ENCODE measurements at places on chromosomes 3 and 15.

DNA sequence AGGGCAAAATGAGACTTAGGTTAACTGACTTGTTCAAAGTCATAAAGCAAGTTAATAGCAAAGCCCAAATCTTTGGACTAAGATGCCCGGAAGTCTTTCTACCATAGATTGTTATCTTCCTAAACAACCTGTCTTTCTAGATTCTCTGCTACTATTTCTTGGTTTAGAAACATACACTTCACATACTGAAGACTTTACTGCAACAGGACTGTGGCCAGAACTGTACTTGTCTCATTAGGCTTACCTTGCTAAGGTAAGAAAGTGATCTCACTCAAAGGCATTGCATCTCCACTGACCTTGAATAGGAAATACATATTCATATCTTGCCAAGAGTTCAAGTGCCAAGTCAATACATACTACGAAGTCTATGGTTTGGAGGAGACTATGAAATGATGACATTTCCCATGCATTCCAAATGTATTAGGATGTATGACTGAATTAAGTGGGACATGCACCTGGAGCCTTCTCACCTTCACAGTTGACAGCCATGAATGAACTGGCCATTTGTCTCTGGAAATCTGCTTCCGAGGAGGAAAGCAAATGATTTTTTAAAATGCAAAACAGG lies 5.0 kb downstream of the ZDHHC3 start:
- no peaks in the 10 kb centered on the region for H3K27me3 ChIP-seq
- H3K36me3 ChIP-seq, result no peaks in the 10 kb centered on the region
- DNase-seq, result no peak
- peaks cover 5% of the 10 kb centered on the region for H3K4me1 ChIP-seq
- no peak overlapping the region for H3K4me3 ChIP-seq
- H3K27ac ChIP-seq, result no peak overlapping the region

DNA sequence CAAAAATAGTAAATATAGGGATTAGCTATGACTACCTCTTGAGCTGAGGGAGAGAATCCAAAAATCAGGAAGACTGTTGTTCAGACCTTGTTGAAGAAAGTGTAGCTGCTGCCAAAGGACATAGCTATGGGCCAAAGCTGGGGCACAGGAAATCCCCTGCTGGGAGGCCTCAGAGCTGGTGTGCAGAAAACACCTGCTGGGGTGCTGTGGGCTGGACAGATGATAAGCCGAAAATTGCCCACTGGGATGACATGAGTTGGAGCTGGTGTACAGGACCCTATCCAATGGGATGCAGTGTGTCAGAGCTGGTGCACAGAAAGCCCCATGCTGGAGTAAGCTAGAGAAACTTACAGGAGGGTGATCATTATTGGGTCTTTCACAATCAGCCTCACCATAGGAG lies 121.9 kb downstream of the NEO1 start:
- H3K4me1 ChIP-seq, result peaks cover 7% of the 10 kb centered on the region
- H3K27ac ChIP-seq, result no peak overlapping the region
- DNase-seq, result no peak
- H3K4me3 ChIP-seq, result no peak overlapping the region
- peaks cover 8% of the 10 kb centered on the region for H3K36me3 ChIP-seq

DNA sequence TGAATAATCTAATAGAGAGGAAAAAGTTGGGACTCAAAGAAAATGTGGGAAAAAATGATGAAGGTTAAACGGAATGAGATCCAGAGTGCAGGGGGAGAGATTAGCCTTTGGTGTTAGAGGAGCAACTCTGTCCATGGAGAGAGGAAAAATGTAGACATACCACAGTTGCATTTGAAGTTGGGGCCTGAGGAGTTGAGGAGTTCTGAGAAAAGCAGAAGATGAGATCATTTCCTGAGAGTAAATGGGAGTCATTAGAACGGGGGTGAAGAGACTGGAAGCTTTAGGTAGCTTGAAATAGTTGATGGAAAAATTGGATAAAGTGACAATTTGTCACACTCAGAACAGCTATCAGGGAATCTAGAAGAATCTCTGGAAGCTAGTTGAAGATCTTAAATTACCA lies 7.3 kb downstream of the CCR5AS start:
- no peaks in the 10 kb centered on the region for H3K36me3 ChIP-seq
- no peak overlapping the region for H3K4me3 ChIP-seq
- no peaks in the 10 kb centered on the region for H3K27me3 ChIP-seq
- no peaks in the 10 kb centered on the region for H3K4me1 ChIP-seq

- no peak overlapping the region for H3K27ac ChIP-seq
- H3K36me3 ChIP-seq, result no peaks in the 10 kb centered on the region
- H3K27me3 ChIP-seq, result no peaks in the 10 kb centered on the region
- no peaks in the 10 kb centered on the region for H3K4me1 ChIP-seq
- H3K4me3 ChIP-seq, result no peak overlapping the region
These were observed 14.2 kb downstream of the GPR15 start for GRCh38 chr3:98545940-98546339.

DNA sequence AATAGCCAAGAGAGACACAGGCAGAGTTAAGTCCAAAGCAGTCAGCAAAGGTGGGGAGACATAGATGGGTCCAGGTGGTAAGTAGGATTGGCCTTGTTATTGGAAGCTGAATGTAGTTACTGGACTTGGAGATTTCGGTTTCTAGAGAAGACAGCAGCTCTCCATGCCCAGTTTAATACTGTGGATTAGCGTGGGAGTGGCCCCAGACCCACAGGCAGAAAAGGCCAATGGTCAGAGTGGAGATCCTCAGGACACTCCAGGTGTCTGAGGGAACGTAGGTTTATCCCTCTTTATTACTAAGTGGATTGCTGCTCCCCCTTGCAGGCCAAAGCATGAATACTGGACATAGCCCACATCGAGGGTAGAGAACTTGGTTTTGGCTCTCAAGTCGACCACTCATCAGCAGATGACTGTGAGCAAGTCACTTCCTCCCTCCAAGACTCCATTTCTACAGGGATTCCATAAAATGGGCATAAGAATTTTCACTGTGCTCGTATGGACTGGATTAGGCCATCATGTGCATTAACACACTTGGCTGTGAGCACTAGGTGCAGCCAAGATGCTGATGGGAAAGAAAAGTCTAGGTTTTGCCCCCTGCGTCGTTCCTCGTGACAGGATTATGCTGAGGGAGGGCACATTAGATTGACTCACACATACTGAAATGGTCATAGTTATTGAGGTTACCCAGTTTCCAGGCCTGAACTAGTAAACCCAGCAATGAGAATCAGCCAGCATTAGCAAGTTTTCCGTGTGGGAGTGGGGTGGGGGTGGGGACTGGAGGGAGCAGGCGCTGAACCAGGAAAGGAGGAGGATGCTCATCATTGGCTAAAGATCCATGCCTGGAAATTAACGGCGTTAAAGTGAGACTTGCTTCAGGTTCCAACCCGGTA lies 225.2 kb upstream of the TPRG1 start:
- no peaks in the 10 kb centered on the region for H3K36me3 ChIP-seq
- DNase-seq, result no peak
- H3K4me1 ChIP-seq, result no peaks in the 10 kb centered on the region
- H3K4me3 ChIP-seq, result no peak overlapping the region

- no peaks in the 10 kb centered on the region for H3K4me1 ChIP-seq
- H3K4me3 ChIP-seq, result no peak overlapping the region
- H3K27ac ChIP-seq, result no peak overlapping the region
- H3K27me3 ChIP-seq, result no peaks in the 10 kb centered on the region
These were observed 23.5 kb upstream of the JMJD7 start for GRCh38 chr15:41804361-41804760.

DNA sequence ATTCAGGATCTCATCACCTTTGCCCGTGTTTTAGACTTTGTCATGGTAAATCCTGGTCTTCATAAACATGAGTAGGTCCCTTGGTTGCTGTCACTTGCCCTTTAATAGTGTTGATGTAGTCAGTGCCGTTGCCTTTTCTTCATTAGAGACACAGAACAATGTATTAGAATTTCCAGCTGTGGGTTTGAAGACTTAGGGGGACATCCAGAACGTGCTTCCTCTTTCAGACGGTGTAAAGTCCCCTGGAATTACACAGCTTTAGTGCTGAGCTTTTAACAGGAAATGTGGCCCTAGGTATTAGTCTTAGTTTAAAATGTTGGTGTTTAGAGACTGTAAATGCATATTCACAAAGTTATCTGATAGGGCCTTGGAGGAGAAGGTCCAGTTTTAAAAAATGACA lies 8.8 kb upstream of the LRCH3 start:
- H3K4me1 ChIP-seq, result no peaks in the 10 kb centered on the region
- H3K27ac ChIP-seq, result no peak overlapping the region
- H3K36me3 ChIP-seq, result peaks cover 12% of the 10 kb centered on the region
- H3K27me3 ChIP-seq, result no peaks in the 10 kb centered on the region
- no peak overlapping the region for H3K4me3 ChIP-seq

- H3K4me3 ChIP-seq, result no peak overlapping the region
- no peaks in the 10 kb centered on the region for H3K36me3 ChIP-seq
- no peaks in the 10 kb centered on the region for H3K27me3 ChIP-seq
- DNase-seq, result no peak
- H3K27ac ChIP-seq, result no peak overlapping the region
These were observed 136.8 kb upstream of the UMPS start for GRCh38 chr3:124593442-124593829.

- H3K27me3 ChIP-seq, result no peaks in the 10 kb centered on the region
- no peak overlapping the region for H3K27ac ChIP-seq
- no peaks in the 10 kb centered on the region for H3K36me3 ChIP-seq
- H3K4me1 ChIP-seq, result no peaks in the 10 kb centered on the region
- DNase-seq, result no peak
- no peak overlapping the region for H3K4me3 ChIP-seq
These were observed 224.3 kb upstream of the SETMAR start for GRCh38 chr3:4078903-4079302.

- no peaks in the 10 kb centered on the region for H3K36me3 ChIP-seq
- no peak overlapping the region for H3K27ac ChIP-seq
- no peak overlapping the region for H3K4me3 ChIP-seq
These were observed 1009.8 kb downstream of the TUSC7 start for GRCh38 chr3:117719316-117719926.

GRCh38 chr3:167772992-167773391 lies 37.5 kb downstream of the SERPINI1 start:
- no peaks in the 10 kb centered on the region for H3K27me3 ChIP-seq
- H3K36me3 ChIP-seq, result no peaks in the 10 kb centered on the region
- DNase-seq, result no peak

GRCh38 chr3:16842272-16843270 lies 42.2 kb upstream of the PLCL2 start:
- peaks cover 3% of the 10 kb centered on the region for H3K4me1 ChIP-seq
- no peak overlapping the region for H3K27ac ChIP-seq
- H3K4me3 ChIP-seq, result no peak overlapping the region
- DNase-seq, result no peak
- peaks cover 5% of the 10 kb centered on the region for H3K27me3 ChIP-seq
